ENCODE measurements at places on chromosomes 4 and X. TPM values are rescaled to one million over a fixed set of nuclear protein-coding genes. Genes with fewer than 3 reads are reported as not detected.

The HSFX4 gene
- total RNA-seq, result not detected

The IDH3G gene
- 63.4 TPM for total RNA-seq

The SCML2 gene
- 0.53 TPM for total RNA-seq

The ELOVL6 gene
- 13.2 TPM for total RNA-seq

The STK32B gene
- total RNA-seq, result not detected

The LAGE3 gene
- total RNA-seq, result 82.5 TPM

DNA sequence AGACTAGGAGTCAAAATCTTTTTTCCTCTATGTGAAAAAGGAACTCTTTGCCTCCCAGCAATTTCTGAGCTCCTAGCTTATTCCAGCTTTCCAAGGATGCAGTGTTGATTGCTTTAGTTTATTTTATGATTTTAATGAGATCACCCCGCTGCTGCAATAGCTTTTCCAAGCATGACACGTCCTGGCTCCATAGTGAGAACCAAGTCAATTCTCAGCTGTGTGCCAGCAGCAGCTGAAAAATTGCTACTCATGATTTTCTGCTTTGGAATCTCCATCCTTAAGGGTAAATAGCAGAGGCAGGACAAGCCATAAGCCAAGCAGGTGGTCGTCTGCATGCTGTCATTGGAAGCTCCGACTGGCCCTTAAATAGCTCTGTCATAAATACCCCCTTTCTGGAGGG lies 64.5 kb downstream of the FTHL17 start:
- H3K4me3 ChIP-seq, result no peak overlapping the region
- H3K36me3 ChIP-seq, result no peaks in the 10 kb centered on the region
- H3K4me1 ChIP-seq, result no peaks in the 10 kb centered on the region
- no peak overlapping the region for H3K27ac ChIP-seq
- H3K27me3 ChIP-seq, result no peaks in the 10 kb centered on the region
- DNase-seq, result no peak

DNA sequence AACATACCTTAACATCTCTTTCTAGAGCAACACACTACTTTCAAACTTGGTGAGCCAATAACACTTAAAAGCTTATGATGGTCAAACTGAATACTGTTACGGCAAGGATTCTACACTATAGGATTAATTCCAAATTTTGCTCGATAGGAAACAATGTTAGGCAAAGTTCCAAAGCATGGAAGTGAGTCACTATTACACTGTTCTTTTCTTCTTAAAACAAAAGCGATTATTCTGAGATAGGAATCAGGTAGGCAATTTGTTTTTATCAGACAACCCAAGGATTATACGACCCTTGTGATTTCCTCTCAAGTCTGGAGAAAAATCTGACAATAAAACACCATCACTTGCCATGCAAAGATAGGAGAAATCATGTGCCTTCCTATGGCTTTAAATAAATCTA lies 81.5 kb downstream of the HUWE1 start:
- H3K36me3 ChIP-seq, result no peaks in the 10 kb centered on the region
- no peak overlapping the region for H3K4me3 ChIP-seq

GRCh38 chr4:5932035-5932568 lies 39.2 kb upstream of the CRMP1 start:
- no peak overlapping the region for H3K27ac ChIP-seq
- H3K4me3 ChIP-seq, result no peak overlapping the region
- no peak for DNase-seq
- H3K27me3 ChIP-seq, result peaks cover 74% of the 10 kb centered on the region
- no peaks in the 10 kb centered on the region for H3K36me3 ChIP-seq
- no peaks in the 10 kb centered on the region for H3K4me1 ChIP-seq

- peak overlapping the region; percentile 88 for H3K27ac ChIP-seq
- no peaks in the 10 kb centered on the region for H3K27me3 ChIP-seq
- peaks cover 28% of the 10 kb centered on the region for H3K4me1 ChIP-seq
- peak; percentile 45 for DNase-seq
- H3K36me3 ChIP-seq, result peaks cover 15% of the 10 kb centered on the region
- H3K4me3 ChIP-seq, result peak overlapping the region; percentile 87
Observed at GRCh38 chr4:128286474-128287058, 1.0 kb downstream of the PGRMC2 start.

- no peaks in the 10 kb centered on the region for H3K4me1 ChIP-seq
- no peaks in the 10 kb centered on the region for H3K36me3 ChIP-seq
- no peak overlapping the region for H3K4me3 ChIP-seq
- no peak for DNase-seq
- no peaks in the 10 kb centered on the region for H3K27me3 ChIP-seq
Observed at GRCh38 chr4:44157611-44158277, 290.9 kb downstream of the KCTD8 start.

- no peak overlapping the region for H3K4me3 ChIP-seq
- no peaks in the 10 kb centered on the region for H3K27me3 ChIP-seq
- H3K36me3 ChIP-seq, result no peaks in the 10 kb centered on the region
- H3K27ac ChIP-seq, result no peak overlapping the region
- H3K4me1 ChIP-seq, result no peaks in the 10 kb centered on the region
Observed at GRCh38 chr4:4800646-4801408, 58.6 kb upstream of the MSX1 start.

DNA sequence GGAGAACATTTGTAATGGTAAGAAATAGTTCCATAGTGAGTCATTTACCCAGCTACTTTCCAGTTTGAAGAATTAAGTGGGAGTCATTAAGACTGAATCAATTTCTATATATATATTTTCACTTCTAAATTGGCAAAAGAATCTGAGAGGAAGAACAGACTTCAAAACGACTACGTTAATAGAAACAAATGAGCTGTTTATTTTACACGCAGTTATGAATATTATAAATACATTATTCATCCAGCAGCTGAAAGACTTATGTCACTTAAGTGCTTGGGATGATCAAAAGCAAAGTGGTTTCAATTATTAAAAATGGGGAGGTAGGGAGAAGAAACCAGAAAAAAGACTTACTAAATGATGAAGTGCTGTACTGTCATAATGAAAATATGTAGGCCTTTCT lies 260.5 kb upstream of the DDX53 start:
- DNase-seq, result no peak
- no peaks in the 10 kb centered on the region for H3K4me1 ChIP-seq
- H3K27ac ChIP-seq, result no peak overlapping the region
- no peaks in the 10 kb centered on the region for H3K36me3 ChIP-seq

DNA sequence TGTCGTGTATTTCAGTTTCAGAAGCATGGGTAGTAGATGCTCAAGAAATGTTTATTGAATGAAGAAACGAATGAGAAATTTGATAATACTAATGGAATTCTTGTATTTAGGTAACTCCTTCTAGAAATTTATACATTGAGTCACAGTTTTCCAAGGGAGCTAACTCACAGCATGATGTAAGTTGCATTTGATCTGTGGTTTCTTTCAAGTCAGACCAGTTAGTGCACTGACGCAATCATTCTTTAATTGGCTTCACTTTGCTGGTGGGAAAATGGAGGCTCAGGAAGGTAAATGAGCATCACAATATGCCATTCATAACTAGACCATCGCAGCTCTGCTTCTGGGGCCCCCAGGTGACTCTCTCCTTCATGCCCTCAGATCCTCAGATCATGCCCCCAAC lies 17.3 kb upstream of the CWH43 start:
- no peaks in the 10 kb centered on the region for H3K27me3 ChIP-seq
- H3K4me3 ChIP-seq, result no peak overlapping the region
- peak; percentile 86 for DNase-seq
- H3K4me1 ChIP-seq, result peaks cover 43% of the 10 kb centered on the region

- DNase-seq, result no peak
- H3K36me3 ChIP-seq, result no peaks in the 10 kb centered on the region
Observed at GRCh38 chrX:42809569-42809968, 31.6 kb upstream of the PPP1R2C start.

GRCh38 chr4:83362492-83363329 lies 28.1 kb upstream of the HPSE start:
- H3K27ac ChIP-seq, result no peak overlapping the region
- no peaks in the 10 kb centered on the region for H3K27me3 ChIP-seq
- no peak for DNase-seq
- no peak overlapping the region for H3K4me3 ChIP-seq
- peaks cover 19% of the 10 kb centered on the region for H3K4me1 ChIP-seq
- H3K36me3 ChIP-seq, result no peaks in the 10 kb centered on the region

DNA sequence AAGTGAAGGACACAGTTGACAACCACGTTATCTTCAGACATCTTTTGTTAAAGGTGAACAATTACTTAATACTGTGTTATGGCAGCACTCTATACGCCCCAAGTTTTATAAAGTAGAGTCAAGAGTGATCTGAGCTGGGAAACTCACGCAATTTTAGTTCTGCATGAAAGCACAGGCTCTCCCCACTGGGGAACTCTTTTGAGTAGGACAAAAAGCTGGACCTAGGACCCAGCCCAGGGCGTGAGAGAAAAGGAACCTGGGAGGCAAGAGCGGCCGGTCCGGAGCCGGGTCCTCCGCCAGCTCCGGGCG lies 152.6 kb upstream of the SLC4A4 start:
- H3K4me1 ChIP-seq, result no peaks in the 10 kb centered on the region
- no peaks in the 10 kb centered on the region for H3K36me3 ChIP-seq
- H3K4me3 ChIP-seq, result peak overlapping the region; percentile 62
- DNase-seq, result no peak
- H3K27ac ChIP-seq, result no peak overlapping the region

DNA sequence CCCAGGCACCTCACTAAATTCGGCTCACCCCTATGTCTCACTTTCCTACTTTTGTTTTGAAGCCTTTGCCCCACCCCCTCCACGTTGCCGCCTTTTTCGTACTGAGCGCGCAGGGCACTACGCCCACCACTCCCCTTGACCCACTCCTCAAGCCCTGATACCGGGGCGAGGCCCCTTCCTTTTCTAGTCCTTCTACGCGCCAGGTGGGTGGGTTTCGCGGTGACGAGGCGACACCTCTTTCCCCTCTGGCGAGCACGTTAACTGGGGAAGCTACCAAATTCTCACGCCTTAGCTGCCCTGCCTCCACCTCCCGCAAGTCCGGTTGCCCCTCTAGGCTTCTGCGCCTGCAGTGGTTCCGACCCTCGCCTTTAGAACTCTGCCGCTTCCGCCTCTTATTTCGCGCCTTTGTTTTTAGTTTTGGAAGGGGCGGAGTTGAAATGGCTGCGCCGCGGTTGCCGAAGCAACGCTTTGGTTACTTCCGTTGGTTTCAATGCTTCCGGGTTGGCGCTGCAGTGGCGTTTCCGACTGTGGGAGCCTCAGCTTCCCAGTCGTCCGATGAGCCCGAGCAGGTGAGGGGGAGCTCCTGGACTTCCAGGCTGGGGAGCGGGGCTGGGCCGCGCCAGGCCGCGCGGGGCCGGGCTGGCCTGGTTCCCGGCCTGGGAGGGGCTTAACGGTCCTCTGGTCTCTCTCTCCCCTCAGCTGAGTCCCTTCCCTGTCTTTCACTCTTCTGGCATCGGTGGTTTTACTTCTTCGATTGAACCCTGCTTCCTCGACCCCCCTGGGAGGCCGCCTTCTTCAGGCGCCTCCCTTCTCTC lies at the start of gene SLC25A14:
Gene SLC25A14, plus strand, starts transcription at position 512 of the 815 bp plus-strand sequence. CDS start 360 bp downstream, outside the sequence.
- peak; percentile 82 for DNase-seq
- 0 out of 2 replicates have a peak, but pooled peaks cover 5% of the 10 kb centered on the region for H3K4me1 ChIP-seq
- H3K27ac ChIP-seq, result 0 out of 2 replicates have a peak within 1 kb of the TSS, but pooled peaks have one; percentile 19

- H3K27ac ChIP-seq, result no peak overlapping the region
- no peaks in the 10 kb centered on the region for H3K4me1 ChIP-seq
- H3K27me3 ChIP-seq, result no peaks in the 10 kb centered on the region
- no peak overlapping the region for H3K4me3 ChIP-seq
- DNase-seq, result no peak
Observed at GRCh38 chrX:48306175-48306574, 50.3 kb downstream of the SSX3 start.

GRCh38 chr4:179467878-179468277 lies 2025.6 kb upstream of the AGA start:
- H3K4me3 ChIP-seq, result no peak overlapping the region
- H3K27me3 ChIP-seq, result no peaks in the 10 kb centered on the region
- H3K27ac ChIP-seq, result no peak overlapping the region
- H3K4me1 ChIP-seq, result 0 out of 2 replicates have a peak, but pooled peaks cover 8% of the 10 kb centered on the region
- no peaks in the 10 kb centered on the region for H3K36me3 ChIP-seq
- DNase-seq, result no peak

- H3K27me3 ChIP-seq, result no peaks in the 10 kb centered on the region
- no peak overlapping the region for H3K27ac ChIP-seq
- no peak overlapping the region for H3K4me3 ChIP-seq
- H3K36me3 ChIP-seq, result no peaks in the 10 kb centered on the region
Observed at GRCh38 chr4:137521053-137521452, 11.2 kb downstream of the PCDH18 start.

DNA sequence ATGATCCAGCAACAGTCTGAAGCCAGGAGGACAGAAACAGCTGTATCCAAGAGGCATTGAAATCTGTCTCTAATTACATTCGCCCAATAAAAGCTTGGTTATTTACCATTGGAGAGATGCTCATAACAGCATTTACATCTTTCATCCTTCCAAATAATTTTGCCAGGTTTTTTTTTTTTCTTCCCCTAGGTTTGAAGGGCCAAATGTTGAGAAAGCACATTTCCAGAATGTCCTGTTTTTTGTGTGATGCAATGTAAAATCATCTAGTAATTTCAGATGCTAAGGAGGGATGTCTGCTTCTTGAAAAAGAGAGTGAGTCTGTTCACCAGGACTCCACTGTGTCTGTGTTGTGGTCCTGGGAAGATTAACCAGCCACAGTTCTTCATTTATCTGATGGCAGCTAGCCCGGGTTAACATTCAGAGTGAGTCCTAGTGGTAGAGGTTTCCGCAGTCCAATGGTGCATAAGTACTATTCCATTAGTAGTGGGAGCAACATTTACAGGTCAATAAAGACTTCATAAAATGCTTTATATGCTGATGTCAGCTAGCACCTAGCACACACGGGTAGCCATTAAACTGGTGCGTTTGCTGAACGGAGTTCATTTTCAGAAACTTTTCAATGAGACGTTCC lies 406.8 kb downstream of the STIM2 start:
- DNase-seq, result no peak
- H3K27ac ChIP-seq, result no peak overlapping the region
- H3K4me1 ChIP-seq, result no peaks in the 10 kb centered on the region
- no peaks in the 10 kb centered on the region for H3K36me3 ChIP-seq
- H3K27me3 ChIP-seq, result no peaks in the 10 kb centered on the region

DNA sequence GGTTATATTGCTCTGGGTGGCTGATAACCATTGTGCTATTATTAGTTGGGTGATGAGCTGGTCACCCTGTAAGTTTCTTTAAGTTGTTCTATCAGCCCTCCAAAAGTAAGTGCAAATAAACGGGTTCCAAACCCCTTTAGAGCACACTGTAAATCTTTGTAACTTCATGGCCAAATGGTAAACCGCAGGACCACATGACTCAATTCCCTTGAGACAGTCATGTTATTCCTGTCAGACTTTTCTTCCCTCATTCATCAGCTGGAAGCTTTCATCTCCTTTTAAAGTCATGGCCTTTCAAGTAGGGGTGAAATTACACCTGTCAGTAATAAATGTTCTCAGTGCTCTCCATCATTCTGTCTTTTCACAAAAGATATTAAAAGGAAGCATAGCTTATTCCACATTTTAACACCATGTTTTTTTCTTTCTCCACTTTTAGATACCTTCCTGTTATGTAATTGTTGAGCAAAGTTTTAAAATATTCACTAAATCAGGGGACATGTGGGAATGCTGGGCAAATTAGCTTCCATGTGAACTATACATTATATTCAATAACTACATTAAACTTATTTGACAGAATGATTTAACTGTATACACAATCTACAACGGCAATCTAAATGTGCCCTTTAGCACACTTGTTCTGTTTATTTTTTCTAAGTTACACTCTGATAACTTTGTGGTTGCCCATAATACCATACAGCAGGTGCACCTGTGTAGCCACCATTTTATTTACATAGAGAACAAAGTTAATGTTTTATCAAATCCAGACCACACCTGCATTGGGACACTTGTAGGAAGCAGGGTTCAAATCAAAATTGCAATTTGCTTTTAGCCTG lies 275.5 kb downstream of the CFAP299 start:
- H3K4me1 ChIP-seq, result no peaks in the 10 kb centered on the region
- no peak for DNase-seq
- H3K27me3 ChIP-seq, result no peaks in the 10 kb centered on the region
- H3K27ac ChIP-seq, result no peak overlapping the region
- no peak overlapping the region for H3K4me3 ChIP-seq

Data from PC-9 (cell line).